ENCODE measurements at places on chromosomes 2 and 18.

DNA sequence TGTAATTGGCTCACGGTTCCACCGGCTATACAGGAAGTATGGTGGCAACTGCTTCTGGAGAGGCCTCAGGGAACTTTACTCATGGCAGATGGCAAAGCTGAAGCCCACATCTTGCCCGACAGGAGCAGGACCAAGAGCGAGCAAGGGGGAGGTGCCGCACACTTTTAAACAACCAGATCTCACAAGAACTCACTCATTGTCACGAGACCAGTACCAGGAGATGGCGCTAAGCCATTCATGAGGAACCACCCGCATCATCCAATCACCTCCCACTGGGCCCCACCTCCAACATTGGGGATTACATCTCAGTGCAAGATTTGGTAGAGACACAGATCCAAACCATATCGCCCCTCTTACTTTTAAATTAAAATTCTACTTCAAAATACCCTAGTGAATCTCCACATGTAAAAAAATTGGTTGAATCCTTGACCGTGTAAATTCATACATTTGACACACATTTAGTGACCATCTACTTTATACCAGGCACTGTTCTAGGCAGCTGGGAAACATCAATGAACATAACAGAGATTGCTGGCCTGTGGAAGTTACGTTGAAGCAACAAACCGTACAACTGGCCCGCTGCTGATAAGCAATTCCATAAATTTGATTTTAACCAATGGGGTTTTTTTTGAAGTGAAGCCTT, 87.6 kb downstream of the ALPK2 start:
- no peak for DNase-seq

DNA sequence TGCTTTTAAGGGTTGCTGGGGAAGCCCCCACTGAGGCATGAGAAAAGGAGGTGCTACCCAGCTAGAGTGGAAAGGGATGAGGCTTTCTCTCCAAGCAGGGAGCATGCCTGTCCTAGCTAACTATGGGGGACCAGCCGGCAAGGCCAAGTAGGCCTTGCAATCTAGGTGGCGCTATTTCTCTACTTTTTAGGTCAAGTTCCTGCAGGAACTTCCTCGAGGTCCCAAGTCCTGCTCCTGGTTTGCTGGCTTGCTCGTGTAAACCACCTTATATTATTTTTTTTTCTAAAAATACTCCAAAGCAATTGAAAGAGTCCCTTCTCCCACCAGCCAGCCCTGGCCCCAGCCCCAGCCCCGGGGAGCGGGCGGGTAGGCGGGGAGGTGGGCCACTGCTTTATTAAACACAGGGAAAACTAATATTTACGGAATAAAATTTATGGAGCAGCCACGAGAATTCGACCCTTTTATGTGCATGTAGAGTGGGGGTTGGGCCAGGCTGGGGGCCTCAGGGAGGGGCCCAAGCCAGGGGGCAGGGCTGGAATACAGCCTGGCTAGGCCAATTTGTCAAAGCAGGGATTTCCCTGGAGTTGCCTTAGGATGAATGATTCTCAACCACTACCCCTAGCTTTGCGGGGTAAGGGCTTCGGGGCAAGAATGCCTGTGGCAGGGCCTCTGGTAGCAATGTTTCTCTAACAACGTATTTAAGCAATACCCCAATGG, 12.8 kb upstream of the IHH start:
- no peak for DNase-seq

DNA sequence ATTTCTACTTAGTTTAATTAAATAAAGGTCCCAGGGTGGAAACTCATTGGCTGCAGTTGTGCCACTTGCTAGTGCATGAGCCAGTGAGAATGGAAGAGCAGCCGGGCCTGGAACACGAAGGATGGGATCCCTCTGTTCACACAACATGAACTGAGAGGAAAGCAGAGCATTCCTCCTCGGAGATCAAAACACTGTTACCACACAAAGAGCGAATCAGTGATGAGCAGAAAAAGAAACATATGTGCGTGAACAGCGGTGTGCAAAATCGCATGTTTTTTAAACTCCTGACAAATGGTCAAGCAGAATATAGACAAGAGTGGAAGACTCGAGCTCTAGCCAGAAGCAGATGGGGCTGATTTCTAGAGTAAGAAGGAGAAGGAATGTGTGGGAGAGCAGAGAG, 28.4 kb upstream of the ANKRD44 start:
- DNase-seq: no peak

GRCh38 chr18:64099244-64099643, 49.6 kb downstream of the LINC00305 start:
- no peak for DNase-seq

DNA sequence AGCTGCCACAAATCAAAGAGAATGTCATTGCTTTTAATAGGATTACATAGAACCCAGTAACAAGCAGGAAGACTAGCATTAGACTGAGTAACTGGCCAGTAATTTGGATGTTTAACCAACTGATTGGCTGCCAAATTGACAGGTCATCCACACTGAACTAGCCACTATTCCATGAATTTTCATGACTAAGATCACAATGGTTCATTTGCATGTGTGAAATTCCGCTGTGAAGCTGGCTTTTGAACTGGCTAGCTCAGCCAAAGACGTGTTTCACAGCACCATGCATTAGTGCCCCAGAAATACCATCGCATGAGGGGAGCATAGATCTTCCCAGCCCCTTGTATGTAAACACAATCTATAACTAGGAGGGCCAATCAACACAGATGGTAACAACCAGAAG, 649.8 kb downstream of the ARHGAP15 start:
- DNase-seq: no peak

- no peak for DNase-seq
Measured at GRCh38 chr2:3141696-3142095, 235.9 kb downstream of the EIPR1 start.
